Naive thymus-derived CD8-positive, alpha-beta T cell (primary cell): ENCODE measurements at places on chromosomes 2 and 18.

DNA sequence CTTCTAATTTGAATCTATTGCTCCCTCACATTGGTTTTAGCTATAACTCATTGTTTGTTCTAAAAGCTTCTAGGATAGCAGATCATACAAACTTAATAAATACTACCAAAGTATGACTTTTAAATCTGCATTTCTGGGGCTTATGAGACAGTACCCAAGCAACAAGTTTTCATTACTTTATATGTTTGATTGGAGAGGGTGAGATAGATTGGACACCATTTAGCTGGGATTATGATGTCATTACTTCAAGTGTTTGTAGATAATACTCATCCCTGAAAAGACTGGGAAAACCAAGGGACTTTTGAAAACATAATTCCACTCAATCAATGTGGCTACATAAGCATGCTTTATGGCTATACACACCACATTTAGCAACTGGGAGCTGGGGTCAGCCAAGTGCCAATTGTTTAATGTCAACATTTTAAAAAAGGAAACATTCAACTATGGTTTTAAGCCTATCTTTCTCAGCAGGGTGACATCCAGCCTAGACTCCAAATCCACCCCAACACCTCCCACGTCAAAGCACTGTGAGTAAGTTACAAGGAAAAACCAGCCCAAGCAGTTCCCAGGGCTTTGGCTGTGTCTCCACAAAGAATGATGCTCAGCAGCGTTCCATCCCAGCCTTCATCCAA is 119.9 kb downstream of the ETAA1 start:
- no peak overlapping the region for H3K4me3 ChIP-seq
- no peak for DNase-seq
- no peak overlapping the region for H3K27ac ChIP-seq
- no peaks in the 10 kb centered on the region for H3K4me1 ChIP-seq
- H3K27me3 ChIP-seq = peaks cover 2% of the 10 kb centered on the region

GRCh38 chr2:127672341-127673224 is 2.7 kb downstream of the LIMS2 start:
- H3K4me1 ChIP-seq = peaks cover 4% of the 10 kb centered on the region
- peak overlapping the region; percentile 28 for H3K4me3 ChIP-seq
- DNase-seq = no peak
- H3K36me3 ChIP-seq = peaks cover 3% of the 10 kb centered on the region

GRCh38 chr2:204030322-204030721 is 93.8 kb downstream of the ICOS start:
- no peak for DNase-seq
- H3K36me3 ChIP-seq = no peaks in the 10 kb centered on the region
- H3K27me3 ChIP-seq = no peaks in the 10 kb centered on the region

GRCh38 chr2:173667014-173667413 is 298.2 kb downstream of the SP3 start:
- DNase-seq = no peak
- H3K27ac ChIP-seq = no peak overlapping the region
- H3K36me3 ChIP-seq = no peaks in the 10 kb centered on the region
- H3K27me3 ChIP-seq = peaks cover 24% of the 10 kb centered on the region

DNA sequence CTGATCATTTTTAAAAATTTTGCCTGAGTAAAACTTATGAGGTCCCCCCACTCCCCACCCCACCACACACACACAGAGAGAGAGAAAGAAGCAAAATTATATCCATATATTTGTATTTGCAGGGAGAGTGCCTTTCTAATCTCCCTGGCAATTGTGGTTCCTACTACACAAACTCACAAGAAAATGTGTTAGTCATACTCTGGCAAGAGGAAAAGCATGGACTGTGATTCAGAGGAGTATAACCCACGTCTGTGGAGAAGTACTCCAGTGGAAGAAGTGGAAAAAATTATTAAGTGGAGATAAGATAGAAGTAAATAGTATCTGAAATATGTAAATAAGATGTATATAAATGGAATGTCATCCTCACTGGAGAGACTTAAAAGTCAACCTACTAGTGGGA is 114.0 kb downstream of the DSEL start:
- no peaks in the 10 kb centered on the region for H3K27me3 ChIP-seq
- H3K36me3 ChIP-seq = no peaks in the 10 kb centered on the region
- H3K27ac ChIP-seq = no peak overlapping the region
- no peak for DNase-seq
- H3K4me1 ChIP-seq = peaks cover 2% of the 10 kb centered on the region

DNA sequence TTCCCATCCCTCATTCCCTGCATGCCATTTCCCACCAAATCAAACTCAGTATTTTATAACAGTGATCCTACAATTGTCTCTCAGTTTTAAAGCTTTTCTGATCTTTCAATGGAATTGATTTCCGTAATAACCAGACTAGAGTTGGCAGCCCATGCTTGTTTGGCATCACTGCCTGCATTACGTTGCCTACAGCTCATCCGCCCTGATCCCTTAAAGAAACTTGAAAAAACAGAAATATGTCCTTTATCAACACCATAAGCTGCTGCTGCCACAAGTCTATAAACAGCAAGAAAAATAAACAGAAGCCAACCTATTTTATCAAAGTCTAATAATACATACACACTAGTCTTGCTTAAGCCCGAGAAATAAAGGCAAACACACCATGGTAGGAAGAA is 331.0 kb downstream of the METTL4 start:
- H3K4me1 ChIP-seq = no peaks in the 10 kb centered on the region
- no peak overlapping the region for H3K4me3 ChIP-seq
- H3K36me3 ChIP-seq = no peaks in the 10 kb centered on the region
- no peak overlapping the region for H3K27ac ChIP-seq
- no peak for DNase-seq
- peaks cover 42% of the 10 kb centered on the region for H3K27me3 ChIP-seq

DNA sequence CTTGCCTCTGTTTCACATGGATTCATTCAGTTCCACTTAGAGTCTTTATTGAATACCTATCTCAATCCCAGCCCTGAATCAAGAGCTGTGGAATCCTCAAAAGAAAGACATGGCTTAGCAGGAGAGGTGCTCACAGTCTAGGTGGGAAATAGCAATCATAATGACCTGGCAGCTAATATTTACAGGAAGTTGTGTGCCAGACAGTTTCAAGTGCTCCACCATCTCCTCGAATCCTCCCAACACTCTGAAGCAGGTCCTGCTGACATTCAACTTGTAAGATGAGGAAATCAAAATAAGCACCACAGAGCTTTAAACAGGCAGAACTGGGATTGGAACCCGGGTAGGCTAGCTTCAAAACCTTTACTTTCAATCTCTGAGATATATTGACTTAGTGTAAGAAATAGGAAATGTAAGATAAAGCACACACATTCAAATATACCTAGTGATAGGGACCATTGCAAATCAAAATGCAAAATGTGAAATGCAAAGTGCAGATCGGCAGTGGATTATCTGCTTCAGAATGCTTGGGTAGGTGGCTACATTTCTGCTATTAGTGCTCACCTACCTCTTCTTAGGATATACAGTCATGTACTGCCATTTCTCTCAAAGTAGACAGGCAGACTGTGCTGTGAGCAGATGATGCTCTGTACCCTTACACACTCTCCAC is 182.0 kb downstream of the PRKCE start:
- peaks cover 16% of the 10 kb centered on the region for H3K36me3 ChIP-seq
- H3K4me3 ChIP-seq = no peak overlapping the region
- H3K27ac ChIP-seq = no peak overlapping the region
- H3K27me3 ChIP-seq = no peaks in the 10 kb centered on the region
- H3K4me1 ChIP-seq = peaks cover 55% of the 10 kb centered on the region
- no peak for DNase-seq

GRCh38 chr2:179268277-179268925 is 3.8 kb upstream of the SESTD1 start:
- H3K4me3 ChIP-seq = no peak overlapping the region
- no peaks in the 10 kb centered on the region for H3K36me3 ChIP-seq
- H3K4me1 ChIP-seq = peaks cover 6% of the 10 kb centered on the region
- DNase-seq = no peak
